ENCODE measurements at places on chromosomes 16 and 17.

GRCh38 chr17:83186226-83186625 is 106.8 kb downstream of the METRNL start:
- DNase-seq, result no peak

DNA sequence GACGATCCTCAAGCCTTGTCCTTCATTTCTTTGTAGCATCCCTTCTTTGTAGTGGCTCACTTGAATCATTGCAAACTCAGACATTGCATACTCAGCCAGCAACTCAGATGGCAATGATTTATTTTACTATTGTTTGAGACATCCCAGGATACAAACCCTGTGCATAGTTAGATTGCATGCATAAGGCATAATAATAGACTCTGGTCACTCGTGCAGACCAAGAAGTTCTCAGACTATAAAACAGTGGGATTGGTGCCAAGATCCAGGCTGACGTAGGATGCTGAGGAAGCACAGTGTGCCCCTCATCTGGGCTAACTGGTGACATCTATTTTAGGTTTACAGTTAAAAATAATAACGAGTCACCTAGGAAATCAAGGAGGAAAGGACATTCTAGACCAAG is 142.3 kb downstream of the PMP22 start:
- no peak for DNase-seq

DNA sequence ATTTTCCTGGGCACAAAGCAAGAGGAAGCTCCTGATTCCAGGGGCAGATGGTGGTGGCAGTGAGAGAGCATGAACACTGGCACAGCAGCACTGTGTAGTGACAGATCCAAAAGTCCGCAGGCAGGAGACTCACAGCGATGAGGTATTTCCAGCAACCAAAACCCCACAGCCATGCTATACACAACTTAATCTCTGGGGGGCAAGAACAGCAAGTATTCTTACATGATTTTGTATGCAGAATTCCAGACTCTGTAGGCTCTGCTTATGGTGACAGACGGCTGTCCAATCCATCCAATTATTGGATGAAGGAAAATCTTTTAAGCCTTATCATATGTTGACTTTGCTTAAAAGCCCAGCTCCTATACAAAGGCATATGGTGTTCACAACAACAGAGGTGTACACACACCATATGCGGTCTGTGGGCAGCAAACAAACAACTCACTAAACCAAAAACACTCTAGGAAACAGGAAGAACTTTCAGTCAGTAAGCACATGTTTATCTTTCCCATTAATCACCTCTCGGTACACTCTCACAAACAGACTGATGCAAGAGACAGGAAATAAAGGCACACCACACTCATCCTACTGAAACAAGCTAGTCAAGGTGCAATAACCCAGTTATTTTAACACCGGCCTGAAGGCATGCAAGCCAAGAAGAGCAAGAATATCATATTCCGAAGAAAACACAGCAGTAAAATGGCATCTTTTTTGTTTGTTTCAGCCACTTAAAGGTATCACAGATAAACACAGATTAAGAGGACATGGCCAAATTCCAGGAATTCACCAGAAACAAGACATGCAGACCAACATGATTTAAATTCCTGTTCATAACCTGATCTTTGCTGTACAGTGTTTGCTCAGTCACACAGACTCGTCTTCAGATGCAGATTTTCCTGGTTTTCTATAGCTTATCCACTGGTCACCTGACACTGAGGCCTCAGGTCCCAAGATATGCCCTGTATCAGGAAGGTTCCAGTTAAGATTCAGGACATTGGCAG is 47.8 kb downstream of the ERN1 start:
- DNase-seq, result peak; percentile 73

DNA sequence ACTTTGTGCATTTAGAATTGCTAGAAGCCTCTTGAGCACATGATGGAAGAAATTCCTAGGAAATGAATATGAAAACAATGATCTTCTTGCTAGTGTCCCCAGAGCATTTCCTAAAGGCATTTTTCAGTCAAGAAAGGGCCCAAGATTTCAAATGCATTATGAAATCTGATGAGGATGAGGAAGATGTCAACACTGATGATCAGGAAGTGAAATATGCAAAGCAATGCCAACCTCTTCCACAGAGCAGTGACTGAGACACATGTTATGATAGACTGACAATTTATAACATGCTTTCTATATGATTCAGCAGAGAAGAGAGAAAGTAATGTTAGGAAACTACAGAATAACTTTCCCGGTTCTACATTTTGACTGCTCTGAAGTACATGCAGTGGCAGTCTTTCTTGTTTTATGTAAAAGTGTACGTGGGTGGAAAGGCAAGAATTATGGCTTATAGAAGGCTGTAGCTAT is 859.1 kb upstream of the GOT2 start:
- DNase-seq, result no peak

DNA sequence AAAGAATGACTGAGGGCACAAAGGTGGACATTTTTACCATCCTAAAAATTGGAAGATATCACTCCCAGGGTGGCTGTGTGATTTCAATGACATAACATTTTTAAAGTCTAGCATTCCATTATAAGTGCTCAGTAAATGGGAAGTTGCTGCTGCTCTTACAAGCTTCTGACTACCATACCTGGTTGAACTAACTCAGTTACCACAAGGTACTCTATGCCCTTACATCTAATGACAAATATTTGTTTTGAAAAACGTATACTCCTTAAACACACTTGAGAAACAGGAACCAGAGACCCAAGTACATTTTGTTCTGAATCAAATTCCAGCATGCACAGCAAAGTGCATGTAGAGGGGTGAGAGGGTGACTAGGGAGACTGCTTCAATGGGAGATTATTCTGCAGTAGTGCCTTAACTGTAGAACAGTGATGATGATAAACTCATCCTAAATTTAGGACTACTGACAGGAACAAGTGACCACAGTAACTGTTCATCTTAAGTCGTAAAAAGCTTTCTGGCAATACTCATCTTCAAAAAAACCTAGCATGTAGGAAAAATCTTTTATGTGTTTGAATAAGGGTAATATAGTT is 83.5 kb downstream of the KANSL1 start:
- DNase-seq, result no peak
